Activated CD4-positive, CD25-positive, alpha-beta regulatory T cell treated with anti-CD3 and anti-CD28 coated beads, Interleukin-2, amount 50 U/mL, for 16 hours (primary cell): ENCODE measurements at places on chromosomes 4 and X.

GRCh38 chr4:10971800-10972401 is 287.3 kb upstream of the CLNK start:
- DNase-seq, result no peak

DNA sequence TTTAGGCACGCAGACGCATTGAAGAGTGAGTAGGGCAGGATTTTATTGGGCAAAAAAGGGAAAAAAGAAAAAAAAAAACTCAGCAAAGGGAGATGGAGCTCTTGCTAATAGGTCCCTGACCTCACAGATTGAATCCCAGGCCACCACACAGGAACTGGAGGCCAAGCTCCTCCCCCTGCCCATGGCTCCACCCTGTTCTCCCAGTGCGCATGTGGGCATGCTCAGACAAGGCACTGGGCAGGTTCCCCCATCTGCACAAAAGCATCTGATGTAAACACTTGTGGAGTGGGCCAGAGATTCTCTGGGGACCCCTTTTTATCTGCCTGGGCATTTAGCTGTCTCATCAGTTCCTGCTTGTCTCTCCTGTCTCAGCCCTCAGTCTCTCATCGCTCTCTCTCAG is 9.5 kb downstream of the FRMD7 start:
- no peak for DNase-seq

GRCh38 chrX:25105221-25105620 is 89.5 kb upstream of the ARX start:
- no peak for DNase-seq

- DNase-seq, result no peak
Measured at GRCh38 chr4:55549888-55550287, 3.2 kb upstream of the CLOCK start.

DNA sequence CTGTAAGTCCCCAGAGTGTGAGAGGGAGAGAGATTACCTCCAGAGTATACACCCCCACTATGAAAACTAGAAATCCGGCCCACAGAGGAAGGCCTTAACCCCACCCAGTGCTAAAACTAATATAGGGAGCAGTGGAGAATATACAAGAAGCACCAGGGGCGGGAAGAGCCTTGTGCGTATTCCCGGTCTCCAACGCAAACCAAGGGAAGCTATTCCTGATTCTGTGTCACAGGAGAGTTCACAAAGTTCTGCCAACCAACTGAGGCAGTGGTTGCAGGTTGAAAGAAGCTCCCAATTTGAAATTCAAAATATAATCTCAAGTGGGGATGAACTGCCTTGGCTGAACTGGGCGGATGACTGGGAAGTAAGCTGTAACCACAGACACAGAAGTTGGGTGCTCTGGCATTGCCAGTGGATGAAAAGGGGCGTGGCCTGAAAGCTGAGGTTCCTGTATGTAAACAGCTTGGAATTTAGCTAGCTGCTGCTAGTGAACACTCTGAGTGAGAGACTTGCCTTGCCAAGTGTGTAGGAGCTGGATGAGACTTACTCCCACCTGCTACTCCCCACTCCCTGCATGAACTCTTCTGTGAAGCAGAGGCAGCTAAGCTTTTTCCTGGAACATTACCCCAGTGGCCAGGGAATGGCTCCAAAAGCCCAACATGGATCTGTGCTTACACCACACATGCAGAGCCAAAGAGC is 32.7 kb downstream of the ELF2 start:
- no peak for DNase-seq

GRCh38 chr4:45078201-45078600 is 351.8 kb upstream of the GNPDA2 start:
- DNase-seq, result no peak

DNA sequence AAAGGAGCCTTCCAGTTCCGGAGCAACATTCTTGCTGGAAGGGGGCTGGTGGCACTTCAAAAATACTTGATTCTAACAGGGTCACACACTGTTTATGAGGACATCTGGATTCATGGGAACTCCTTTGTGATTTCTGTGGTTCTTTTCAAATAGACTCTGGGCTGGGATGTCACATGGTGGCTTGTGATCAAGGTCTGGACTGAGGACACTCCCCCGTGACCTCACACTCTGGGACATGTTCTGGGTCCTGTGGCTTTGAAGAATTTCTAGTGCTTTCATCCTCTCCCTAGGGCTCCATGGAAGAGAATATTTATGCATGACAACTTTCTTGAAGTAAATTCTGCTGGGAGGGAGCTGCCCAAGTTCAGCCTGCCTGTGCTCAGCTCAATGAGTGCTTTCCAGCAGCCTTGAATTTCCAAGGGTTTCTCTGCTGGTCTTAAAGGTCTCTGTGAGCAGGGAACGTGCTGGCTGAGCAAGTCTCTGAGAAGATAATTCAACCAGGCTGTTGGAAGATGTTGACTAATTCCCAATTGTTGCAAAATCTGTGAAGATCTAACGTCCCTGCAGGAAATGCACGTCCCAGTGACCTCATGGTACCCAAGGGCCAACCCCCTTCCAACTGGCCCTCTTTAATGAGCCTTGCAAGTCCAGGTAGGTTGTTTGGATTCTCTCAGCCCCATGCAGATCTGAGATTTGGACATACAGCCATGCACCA is 36.3 kb downstream of the GPR143 start:
- no peak for DNase-seq

GRCh38 chr4:122980860-122981259 is 58.5 kb upstream of the NUDT6 start:
- no peak for DNase-seq

DNA sequence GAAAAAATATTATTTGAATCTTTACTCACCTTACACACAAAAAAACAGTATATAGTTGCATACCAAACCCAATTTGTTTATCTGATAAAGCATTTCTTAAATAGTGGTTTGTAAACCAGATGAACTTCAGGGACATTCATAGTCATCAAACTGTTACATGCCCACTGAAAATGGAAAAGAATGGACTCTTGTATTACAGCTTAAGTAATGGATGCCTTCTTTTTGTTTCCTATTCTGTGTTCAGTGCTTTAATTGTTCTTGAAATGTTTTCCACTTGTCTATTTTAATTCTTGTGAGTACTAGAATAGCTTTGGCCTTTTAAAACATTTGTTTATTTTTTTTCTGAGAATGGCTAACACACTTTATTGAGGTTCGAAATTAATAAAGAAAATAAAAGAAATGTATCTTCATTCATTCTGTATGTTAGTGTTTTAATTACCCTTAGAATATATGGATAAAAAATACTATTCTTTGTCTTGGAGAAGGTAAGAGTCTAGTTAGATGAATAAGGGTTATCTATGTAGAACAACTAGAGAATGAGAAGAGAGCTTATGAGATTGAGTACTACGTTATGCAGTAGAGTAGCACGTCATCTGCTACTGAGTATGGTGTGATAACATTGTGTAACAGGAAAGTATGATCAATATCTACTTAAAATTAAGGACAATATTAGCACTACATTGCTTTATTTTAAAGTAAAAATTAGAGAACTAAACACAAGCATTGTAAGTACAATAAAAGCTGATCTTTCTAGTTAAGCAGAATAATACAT is 9.9 kb downstream of the CPEB2 start:
- DNase-seq, result no peak

DNA sequence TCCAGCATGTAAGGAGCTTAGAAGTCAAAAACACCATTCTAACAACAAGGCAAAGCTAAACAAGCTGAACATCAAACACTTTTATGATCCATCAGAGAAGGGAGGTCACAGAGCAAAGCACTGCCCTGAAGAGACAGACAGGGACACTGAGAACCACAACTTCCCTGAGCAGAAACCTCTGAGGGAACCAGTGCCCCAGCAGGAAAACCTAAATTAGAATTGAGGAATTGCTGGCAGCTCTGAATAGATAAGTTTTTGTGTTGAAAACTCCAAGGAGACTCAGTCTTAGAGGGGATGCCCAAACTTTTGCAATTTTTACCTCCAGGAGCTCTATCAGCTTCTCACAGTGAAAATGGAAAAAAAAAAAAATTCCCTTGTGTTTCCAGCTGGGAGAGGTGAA is 83.0 kb upstream of the MAPK10 start:
- DNase-seq, result no peak

DNA sequence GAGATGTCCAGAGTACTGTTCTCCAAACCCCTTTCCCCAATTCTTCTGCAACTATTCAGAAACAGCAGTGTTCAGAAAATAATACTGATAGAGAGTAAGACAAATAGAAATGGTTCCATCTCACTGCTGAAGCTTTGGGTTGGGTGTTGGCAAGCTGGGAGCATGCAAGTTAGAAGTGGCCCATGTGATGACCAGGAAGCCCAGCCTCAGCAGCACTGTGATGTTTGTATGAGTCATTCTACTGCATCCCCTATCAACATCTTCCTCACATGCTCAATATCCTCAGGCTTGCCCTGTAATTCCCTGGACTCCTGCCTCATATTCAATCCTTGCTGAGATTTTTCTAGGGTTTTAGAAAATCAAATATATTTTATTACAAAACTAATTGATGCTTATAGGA is 96.5 kb downstream of the CHRDL1 start:
- no peak for DNase-seq

- DNase-seq, result no peak
Measured at GRCh38 chrX:123175366-123176122, 8.5 kb upstream of the GRIA3 start.

- peak; percentile 17 for DNase-seq
Measured at GRCh38 chr4:87058356-87059073, 123.7 kb downstream of the AFF1 start.
